ENCODE measurements at places on chromosomes 13 and 19. TPM values are rescaled to one million over a fixed set of nuclear protein-coding genes. Genes with fewer than 3 reads are reported as not detected.
A peak's percentile ranks its signal among the peaks of the same experiment; 100 is the strongest.

The C3 gene
- total RNA-seq = 2.1 TPM

The TNFRSF19 gene
- total RNA-seq = 22.7 TPM

The ZNF304 gene
- 9.0 TPM for total RNA-seq

The C19orf44 gene
- 4.9 TPM for total RNA-seq

The CRLF1 gene
- 0.11 TPM for total RNA-seq

The OR7A5 gene
- total RNA-seq = 0.67 TPM

The MCEMP1 gene
- total RNA-seq = not detected

The CYSLTR2 gene
- not detected for total RNA-seq

The SPRY2 gene
- total RNA-seq = 27.2 TPM

The CNN1 gene
- 6.3 TPM for total RNA-seq

The DACH1 gene
- not detected for total RNA-seq

The LGALS7 gene
- total RNA-seq = not detected

The SERTAD3 gene
- 35.2 TPM for total RNA-seq

DNA sequence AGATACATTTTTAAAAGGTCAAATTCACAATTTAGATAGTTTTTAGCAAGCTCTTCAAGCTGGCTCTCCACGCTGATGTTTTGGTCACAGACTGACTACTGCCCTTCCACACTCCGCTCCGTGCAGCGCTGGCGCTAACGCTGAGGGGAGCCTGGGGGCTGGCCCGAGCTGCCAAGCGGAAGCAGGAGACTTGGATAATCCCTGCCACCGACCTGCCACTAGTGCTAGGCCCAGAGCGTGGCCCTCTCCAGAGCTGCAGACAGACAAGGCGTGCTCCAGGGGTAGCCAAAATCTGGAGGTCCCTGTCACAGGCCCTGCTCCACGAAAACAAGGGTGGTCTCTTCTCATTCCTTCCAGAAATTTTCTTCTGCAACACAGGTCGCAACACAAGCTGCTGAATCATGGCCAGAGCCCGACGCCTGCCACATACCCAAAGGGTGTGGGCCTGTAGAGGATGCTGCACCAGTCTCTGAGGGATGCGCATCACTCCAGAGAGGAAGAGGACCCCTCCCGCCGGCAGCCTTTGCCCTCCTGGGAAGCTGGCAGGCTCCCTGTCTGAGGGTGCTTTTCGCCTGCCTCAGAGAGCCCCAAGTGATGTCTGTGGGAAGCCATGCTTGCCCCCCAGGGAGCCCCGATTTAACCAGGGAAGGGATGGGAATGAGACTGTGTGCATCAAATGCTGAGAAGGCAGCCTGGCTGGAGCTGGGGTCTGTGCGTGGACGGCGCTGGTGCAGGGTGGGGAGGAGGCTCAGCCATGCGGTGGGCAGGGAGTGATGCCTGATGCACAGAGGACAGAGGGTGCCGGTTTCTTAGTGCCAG is 21.6 kb downstream of the CAPS start:
- DNase-seq = no peak

DNA sequence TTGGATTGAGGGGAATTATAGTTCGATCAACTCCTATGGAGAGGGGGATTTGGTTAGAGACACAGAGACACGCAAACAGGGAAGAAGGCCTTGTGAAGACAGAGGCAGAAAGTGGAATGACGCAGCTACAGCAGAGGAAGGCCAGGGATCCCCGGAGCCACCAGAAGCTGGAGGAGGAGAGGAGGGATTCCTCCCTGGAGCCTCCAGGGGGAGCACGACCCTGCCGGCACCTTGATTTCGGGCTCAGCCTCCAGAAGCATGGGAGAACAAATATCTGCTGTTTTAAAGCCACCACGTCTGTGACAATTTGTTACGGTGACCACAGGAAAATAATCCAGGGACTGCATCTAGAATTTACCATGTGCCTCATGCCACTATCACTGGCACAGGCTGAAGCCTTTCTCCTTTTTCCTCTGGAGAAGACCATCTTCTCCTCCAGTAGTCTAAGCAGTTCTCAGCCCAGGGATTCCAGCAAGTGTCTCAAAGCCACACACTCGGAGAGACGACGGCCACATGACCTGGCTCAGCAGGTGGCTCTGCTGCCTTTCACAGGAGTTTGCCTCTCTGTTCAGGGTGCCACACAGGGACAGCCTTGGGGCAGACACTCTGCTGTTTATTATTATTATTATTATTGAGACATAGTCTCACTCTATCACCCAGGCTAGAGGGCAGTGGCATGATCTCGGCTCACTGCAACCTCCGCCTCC is 39.9 kb upstream of the CCNE1 start:
- peak; percentile 68 for DNase-seq

- DNase-seq = no peak
These were observed 29.2 kb downstream of the ZNF844 start for GRCh38 chr19:12093777-12094176.

GRCh38 chr19:10517361-10517759 is at the start of gene S1PR5:
TSS of gene S1PR5 (minus strand) at chr19:10517447. CDS start at chr19:10515011, 2,436 bp downstream.
- no peak for DNase-seq

DNA sequence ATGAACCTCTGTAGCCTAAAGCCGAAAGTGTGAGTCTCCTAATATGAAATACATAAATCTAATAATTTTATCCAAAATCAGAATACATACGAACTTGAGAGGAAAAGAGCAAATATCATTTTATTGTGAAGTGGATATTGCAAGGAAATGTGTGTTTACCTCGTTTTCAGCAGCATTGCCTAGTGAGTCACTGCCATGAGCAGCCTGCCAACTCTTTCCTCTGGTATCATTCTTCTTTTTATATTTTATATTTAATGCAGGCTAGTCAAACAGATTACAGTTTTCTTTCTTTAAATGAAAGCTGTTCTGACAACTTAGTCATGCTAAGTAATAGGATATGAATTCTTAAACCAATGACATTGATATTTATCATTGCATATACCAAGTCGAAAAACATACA is 44.2 kb downstream of the EDNRB start:
- no peak for DNase-seq

GRCh38 chr13:113033054-113033850 is 64.2 kb downstream of the MCF2L start:
- no peak for DNase-seq

DNA sequence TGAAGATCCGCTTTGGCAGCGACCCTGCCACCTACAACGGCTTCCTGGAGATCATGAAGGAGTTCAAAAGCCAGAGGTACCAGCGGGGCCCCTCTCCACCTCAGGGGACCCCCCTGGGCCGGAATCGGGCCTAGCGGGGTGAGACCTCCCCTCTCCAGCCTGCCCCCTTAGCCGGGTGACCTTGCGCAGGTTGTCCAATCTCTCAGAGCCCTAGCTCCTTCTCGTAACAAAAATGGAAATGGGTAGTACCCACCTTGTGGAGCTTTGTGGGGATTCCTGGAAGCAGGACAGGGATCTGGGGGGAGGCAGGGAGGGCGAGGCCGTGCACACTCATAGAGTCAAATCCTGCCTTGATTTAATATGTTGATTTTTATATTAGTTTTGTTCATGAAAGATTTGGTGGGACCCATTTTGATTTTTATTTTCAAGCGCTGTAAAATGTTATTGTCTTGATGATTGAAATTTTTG is 658 bp downstream of the SIN3B start:
- no peak for DNase-seq

DNA sequence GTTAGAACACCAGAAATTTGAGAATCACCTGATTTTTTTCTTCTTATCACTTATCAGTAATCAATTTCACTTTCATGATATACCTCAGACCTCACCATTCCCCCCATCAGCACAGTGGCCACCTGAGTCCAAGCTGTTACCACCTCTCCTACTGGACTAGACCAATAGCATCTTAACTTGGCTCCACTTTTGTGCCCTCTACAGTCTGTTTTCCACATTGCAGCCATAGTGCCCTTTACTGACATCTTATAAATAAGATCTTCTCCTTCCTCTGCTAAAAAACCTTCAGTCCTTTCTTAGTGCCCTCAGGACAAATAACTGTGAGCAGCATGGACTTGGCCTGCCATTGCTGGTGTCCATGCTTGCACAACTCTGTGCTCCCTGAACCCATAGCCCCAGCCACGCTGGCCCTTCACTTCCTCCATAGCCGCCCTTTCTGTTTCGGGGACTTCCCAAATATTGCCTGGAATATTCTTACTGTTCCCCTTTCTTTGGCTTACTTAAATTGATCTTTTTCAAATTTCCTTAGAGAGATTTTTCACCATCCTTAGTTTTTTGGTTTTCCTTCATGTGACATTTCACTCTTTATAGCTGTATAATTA is 380.8 kb downstream of the LMO7 start:
- peak; percentile 31 for DNase-seq

GRCh38 chr13:83531022-83531421 is 351.3 kb downstream of the SLITRK1 start:
- no peak for DNase-seq

- no peak for DNase-seq
These were observed 9.4 kb downstream of the C19orf81 start for GRCh38 chr19:50658441-50659317.

DNA sequence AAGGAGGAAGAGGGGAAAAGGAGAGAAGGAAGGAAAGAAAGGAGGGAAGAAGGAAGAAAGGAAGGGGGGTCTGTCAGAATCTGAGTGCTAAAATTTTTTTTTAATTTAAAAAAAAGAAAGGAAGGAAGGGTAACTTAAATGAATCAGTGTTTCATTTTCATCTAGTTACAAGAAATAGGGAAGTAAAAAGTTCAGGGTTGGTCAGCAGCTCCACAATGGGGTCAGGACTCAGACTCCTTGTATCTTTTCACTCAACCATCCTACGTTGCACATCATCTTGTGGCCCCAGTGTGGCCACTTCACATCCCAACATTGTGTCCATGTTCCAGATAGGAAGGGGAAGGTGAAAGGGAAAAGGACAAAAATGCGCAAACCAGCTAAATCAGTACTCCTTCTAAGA is 14.3 kb upstream of the FNDC3A start:
- DNase-seq = no peak

GRCh38 chr19:18809149-18809868 is 18.2 kb upstream of the COMP start:
- DNase-seq = peak; percentile 54

DNA sequence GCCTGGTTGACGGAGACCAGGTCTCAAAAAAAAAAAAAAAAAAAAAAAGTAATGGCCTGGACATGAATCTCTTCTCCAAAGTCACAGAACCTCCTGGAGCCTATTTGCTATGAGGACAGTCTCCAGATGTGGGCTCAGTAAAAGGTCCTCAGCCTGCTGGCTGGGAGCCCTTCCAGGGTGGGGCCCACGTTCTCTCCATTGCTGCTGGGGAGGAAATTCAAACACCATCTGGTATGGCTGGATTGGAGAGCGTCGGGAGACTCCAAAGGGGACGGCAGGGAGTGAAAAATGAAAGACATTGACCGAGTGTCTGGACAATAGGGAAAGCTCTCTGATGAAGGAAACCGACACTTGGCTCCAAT is 1.3 kb upstream of the PBX4 start:
- DNase-seq = no peak

- DNase-seq = peak; percentile 54
These were observed 85.6 kb downstream of the RXFP2 start for GRCh38 chr13:31824705-31825517.

- no peak for DNase-seq
These were observed 334.6 kb downstream of the MYO16 start for GRCh38 chr13:108963846-108964600.

GRCh38 chr13:30792285-30793000 is 57.1 kb downstream of the ALOX5AP start:
- peak; percentile 93 for DNase-seq

DNA sequence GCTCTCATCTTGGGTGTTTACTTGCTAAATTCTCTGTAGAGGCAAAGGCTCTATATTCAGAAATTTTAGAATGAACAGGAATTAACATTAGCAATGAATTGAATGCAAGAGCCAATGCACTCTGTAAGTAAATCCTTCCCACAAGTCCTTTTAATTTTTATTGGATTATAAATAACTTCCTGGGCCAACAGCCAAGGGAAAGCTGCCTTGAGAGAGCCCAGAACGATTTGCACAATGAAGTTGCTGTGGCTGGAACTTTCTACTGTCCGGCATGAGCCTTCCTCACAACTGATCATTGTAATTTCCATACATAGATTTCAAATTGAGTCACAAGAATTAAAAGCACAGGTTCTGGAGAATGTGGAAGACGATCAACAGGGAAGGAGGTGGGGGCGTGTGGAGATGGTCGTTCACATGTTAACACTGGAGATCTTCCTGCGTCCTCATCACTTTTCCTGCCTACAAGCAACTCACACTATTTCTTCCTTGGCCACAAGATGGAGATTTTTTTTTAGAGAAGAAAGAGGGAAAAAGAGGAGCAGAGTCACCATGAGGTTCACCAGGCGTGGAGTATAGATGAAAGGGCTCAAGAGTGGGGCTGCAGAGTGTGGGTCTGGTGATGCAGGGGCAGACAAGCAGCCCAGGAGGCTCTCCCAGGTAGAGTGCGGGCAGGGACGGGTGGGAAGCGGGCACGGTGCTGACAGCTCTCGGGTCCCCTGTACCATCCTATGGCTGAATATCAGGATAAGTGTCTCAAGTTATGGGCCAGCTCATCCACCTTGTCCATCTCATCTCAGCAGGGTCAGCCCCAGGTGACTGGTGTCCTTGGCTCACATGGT is 110.7 kb downstream of the SOX1 start:
- no peak for DNase-seq

DNA sequence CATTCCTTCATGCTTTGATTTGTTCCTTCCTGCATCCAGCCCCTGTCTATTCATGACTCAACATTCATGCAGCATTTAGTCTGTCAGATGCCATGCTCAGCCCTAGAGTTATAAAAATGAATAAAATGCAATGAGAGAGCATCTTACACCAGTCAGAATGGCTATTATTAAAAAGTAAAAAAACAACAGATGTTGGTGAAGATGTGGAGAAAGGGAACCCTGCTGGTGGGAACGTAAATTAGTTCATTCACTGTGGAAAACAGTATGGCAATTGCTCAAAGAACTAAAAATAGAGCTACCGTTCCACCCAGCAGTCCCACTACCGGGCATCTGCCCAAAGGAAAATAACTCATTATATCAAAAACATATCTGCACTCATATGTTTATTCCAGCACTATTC is 70.0 kb upstream of the GTF3A start:
- peak; percentile 26 for DNase-seq

GRCh38 chr13:77492982-77493381 is 42.5 kb upstream of the SCEL start:
- no peak for DNase-seq

- peak; percentile 41 for DNase-seq
These were observed 49.5 kb downstream of the CRYL1 start for GRCh38 chr13:20475927-20476691.

GRCh38 chr19:3123956-3124355 is 11.9 kb upstream of the GNA15 start:
- DNase-seq = no peak

GRCh38 chr19:1224847-1225246 is 13.0 kb downstream of the CBARP start:
- no peak for DNase-seq

GRCh38 chr19:7328647-7329046 is 20.1 kb upstream of the ARHGEF18 start:
- no peak for DNase-seq

- no peak for DNase-seq
These were observed 141.2 kb downstream of the SPRY2 start for GRCh38 chr13:80199585-80200292.

All from myocyte (in vitro differentiated cells).